Stimulated activated CD8-positive, alpha-beta memory T cell treated with anti-CD3 and anti-CD28 coated beads, Interleukin-15, amount 100 ng/mL, for 24 hours (primary cell): ENCODE measurements at places on chromosomes 1 and 21.
A peak's percentile ranks its signal among the peaks of the same experiment; 100 is the strongest.

- no peak for DNase-seq
Measured at GRCh38 chr1:39110325-39110851, 84.2 kb downstream of the NDUFS5 start.

- DNase-seq = peak; percentile 38
Measured at GRCh38 chr1:85200463-85201339, at the start of gene SYDE2. TSS of gene SYDE2 (minus strand) at chr1:85201016. CDS start at chr1:85200996, 20 bp downstream.

GRCh38 chr1:6109688-6110087, 64.0 kb downstream of the KCNAB2 start:
- DNase-seq = no peak

DNA sequence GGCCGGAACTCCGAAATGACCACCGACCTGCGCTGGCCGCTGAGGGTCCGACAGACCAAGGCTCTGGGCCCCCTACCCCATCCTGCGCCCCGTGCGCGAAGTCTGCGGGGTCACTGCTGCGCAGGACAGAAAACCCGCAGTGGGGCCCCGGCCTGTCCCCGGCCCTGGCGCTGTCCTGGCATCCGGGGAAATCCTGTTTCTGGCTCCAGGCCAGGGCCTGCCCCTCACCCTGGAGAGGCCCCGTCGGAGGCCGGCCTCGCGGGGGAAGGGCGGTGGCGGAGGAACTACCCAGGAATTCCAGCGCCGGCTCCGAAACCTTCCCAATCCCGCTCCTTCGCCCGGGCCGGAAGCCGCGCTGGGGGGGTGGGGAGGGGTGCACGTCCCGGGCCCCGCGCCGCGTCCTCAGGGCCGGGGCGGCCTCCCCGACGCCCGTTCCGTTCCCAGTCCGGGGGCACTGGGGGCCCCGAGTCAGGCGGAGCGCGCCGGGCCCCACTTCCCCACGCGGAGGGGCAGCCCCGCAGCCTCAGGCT, 77.0 kb downstream of the MORN1 start:
- DNase-seq = no peak

- no peak for DNase-seq
Measured at GRCh38 chr1:5393146-5393545, 599.1 kb downstream of the NPHP4 start.

- DNase-seq = no peak
Measured at GRCh38 chr1:5369223-5369622, 623.0 kb downstream of the NPHP4 start.

DNA sequence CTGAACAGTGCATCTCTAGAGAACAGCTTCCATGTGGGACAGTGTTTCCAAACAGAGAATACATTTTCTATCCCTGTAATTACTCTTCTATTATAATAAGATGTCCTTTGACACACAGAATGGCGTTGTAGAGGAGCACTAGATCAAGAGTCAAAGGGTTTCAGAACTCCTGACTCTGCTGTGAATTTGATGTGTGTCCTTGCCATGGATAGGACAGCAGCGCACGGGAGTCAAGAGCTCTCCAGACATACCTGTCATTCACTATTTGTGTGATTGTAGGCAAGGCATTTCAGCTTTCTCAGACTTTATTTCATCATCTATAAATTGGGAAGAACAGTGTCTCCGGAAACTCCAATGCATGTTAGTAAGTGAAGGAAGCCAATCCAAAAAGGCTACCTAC, 176.4 kb downstream of the RGS7 start:
- no peak for DNase-seq

- DNase-seq = peak; percentile 25
Measured at GRCh38 chr21:45590726-45591618, 48.7 kb upstream of the SLC19A1 start.

GRCh38 chr1:112470966-112471365, 37.8 kb upstream of the WNT2B start:
- DNase-seq = no peak
